ENCODE measurements at places on chromosomes 6 and 20.

DNA sequence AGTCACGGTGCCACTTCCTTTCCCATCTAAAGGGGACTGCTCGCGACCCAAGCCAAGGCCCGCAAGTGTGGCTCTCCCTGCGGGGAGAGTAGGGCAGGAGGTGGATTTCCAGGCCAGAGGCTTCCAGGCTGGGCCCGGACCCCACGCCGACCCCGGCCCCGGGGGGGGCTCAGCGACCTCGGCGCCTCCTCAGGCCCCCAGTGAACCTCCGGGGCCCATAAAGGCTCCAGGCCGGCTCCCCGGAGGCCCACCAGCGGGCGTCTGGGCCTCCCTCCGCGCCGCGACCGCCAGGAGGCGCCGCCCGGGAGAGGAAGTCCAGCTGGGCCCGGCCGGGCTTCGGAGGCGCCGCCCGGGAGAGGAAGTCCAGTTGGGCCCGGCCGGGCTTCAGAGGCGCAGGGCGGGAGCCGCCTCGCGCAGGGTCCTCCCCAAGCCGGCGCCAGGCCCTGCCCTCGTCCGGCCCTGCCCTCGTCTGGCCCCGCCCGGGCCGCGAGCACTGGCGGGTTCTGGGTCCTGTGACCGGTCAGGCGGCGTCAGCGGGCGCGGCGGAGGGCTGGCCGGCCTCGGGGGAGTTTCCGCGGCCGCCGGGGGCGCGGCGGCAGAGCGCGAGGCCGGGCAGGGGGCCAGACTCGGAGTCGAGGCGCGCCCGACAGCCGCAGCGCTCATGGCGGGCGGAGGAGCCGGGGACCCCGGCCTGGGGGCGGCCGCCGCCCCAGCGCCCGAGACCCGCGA lies at the start of gene RAB32:
RAB32 (plus strand) TSS at position 623 of the 729 bp plus-strand sequence; CDS start at position 662, 39 bp downstream.
- DNase-seq = peak; percentile 92

DNA sequence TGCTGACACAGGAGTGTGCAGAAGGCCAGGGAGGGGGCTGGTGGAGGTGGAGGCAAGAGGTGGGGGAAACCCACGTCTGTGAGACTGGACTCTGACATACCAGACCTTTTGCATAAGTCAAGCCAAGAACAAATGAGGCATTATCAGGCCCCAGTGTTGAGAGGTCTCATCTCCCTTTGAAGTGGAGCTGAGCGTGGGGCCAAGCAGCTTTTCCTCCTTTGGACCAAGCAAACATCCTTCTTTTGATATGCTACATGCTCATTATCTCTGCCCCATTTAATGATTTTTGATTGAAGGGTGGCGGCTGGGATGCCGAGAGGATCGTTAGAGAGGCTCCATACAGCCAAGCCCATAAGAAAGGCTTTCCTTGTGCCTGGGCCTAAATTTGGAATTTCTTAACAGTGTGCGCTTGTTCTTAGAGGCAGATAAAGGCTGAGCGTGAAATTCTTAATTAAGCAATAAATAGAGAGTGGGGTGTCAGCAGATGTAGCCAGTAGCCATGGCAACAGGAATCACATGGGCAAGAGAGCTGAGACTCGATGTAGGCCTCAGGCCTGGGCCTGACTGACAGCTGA lies 244.5 kb downstream of the PKHD1 start:
- DNase-seq = no peak

GRCh38 chr20:40896814-40897700 lies 131.6 kb upstream of the TOP1 start:
- no peak for DNase-seq

DNA sequence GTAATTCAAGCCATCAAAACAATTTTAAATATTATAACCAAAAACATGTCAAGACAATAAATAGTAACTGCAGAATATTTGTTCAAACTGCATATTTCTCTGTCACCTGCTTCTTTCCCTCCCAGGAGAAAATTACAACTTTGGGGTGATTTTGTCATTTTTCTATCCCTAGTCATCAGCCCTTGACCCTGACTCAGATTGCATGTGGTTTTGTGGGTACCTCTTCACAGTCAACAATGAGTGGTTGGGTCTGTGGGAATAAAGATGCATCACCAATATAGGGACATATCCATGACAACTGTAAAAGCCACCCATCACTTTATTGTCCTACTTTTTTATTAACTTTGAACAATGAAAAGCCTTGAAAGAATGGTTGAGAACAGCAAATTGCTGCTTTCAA lies 7.3 kb downstream of the COL10A1 start:
- no peak for DNase-seq

- DNase-seq = no peak
Measured at GRCh38 chr6:148968771-148969602, 222.2 kb downstream of the UST start.

- no peak for DNase-seq
Measured at GRCh38 chr6:34374069-34374468, 18.4 kb downstream of the NUDT3 start.

DNA sequence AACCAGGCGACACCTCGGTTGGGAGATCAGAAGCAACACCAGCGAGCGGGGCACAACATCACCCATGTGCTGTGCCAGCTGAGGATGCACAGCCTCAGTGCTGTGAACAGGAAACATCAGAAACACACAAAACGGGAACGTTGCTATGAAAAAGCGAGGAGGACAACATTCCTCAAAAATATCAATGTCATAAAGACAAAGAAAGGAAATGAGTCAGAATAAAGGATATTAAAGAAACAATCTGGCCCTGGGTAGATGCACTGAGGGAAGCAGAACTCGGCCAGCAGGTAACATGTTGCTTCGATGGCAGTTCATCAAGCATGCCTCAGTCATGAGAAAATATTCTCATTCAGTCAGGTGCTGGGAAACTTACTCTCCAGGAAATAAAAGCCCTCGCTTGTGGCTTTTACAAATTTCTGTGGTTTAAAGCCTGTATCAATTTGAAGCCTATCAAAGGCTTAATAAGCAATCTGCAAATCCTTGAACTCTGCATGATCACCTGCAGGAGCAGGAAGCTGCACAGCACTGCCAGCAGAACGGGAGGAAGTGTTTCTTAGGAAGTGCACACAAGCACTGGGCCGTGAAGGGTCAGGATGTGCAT lies 77.5 kb downstream of the GINS1 start:
- DNase-seq = no peak

GRCh38 chr6:89638320-89639195 lies at the start of gene LYRM2:
LYRM2 (minus strand) TSS chr6:89638747; CDS start chr6:89638716, 31 bp downstream.
- peak; percentile 96 for DNase-seq

GRCh38 chr6:15061908-15062515 lies 183.9 kb upstream of the JARID2 start:
- DNase-seq = no peak

DNA sequence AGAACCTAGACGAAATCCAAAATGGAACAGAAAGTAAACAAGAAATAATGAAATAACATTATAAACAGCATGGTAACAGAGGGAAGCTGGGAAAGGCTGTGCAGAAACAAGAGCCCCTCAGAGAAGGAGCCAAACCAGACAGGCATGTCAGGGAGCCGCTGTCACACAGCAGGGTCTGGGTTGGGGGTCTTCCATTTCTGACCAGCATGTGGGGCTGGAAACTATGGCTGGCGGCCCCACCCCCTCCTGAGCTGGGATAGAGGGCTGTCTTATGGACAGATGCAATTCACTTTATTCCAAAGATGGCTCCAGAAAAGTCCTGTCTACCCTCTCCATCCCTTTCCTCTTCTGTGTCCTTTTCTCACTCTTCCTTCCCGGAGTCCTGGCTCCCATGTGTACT lies 27.3 kb downstream of the C6orf89 start:
- DNase-seq = no peak

DNA sequence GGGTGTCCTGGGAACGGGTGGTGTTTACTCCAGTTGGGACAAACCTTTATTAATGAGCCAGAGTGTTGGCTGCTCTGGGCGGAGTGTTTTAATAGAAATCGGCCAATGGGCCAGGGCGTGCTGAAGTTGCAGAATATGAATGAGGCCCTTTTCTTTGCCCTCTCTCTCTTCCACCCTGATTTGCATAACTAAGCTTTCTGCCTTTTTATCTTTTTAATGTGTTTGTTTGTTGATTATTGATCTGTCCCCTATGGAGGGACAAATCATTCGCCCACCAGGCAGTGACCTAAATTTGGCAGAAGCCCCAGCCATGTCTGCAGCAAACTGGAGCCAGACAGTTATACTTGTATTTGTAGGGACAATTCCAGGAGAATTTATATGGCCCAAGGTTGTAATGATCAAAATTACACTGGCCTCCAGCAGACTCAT lies 420.9 kb downstream of the PREX1 start:
- DNase-seq = no peak

- DNase-seq = no peak
Measured at GRCh38 chr20:22630701-22631100, 46.3 kb upstream of the FOXA2 start.

GRCh38 chr20:50872560-50873425 lies 58.4 kb downstream of the ADNP start:
- DNase-seq = no peak

- peak; percentile 75 for DNase-seq
Measured at GRCh38 chr6:156791320-156791850, 14.2 kb downstream of the ARID1B start.

- no peak for DNase-seq
Measured at GRCh38 chr6:79776076-79776475, 144.9 kb downstream of the SH3BGRL2 start.

DNA sequence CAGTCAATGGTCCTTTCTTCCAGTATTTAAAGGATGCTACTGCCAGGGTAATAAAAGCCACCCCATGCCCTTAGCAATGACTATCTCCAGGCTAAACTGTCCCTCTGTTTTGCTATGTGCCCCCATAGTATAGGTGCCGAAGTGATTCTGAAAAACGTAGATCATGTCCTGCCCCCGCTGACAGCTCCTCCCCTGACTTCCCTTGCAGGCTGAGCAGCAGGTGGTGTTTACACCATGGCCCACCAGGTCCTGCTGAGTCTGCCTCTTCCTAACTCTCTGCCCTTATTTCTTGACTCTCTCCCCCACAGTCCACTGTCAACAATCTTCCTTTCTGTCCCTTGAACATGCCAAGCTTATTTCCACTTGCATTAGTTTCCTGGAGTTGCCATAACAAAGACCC lies 352.5 kb upstream of the TSHZ2 start:
- DNase-seq = no peak
